B cell (primary cell): ENCODE measurements at places on chromosomes 3 and 15. TPM values are rescaled to one million over a fixed set of nuclear protein-coding genes. Genes with fewer than 3 reads are reported as not detected.

Gene CHRNA5
- 1.2 and 2.0 TPM in 2 replicates for total RNA-seq

Gene HDC
- not detected in 2 replicates for total RNA-seq

Gene SPATA12
- total RNA-seq, result not detected in 2 replicates

GRCh38 chr3:149152420-149152819 is 23.0 kb downstream of the HPS3 start:
- peaks cover 66% of the 10 kb centered on the region for H3K36me3 ChIP-seq
- DNase-seq, result no peak
- H3K4me3 ChIP-seq, result no peak overlapping the region
- H3K4me1 ChIP-seq, result peaks cover 20% of the 10 kb centered on the region
- no peaks in the 10 kb centered on the region for H3K27me3 ChIP-seq
- H3K27ac ChIP-seq, result no peak overlapping the region

- no peak overlapping the region for H3K4me3 ChIP-seq
- DNase-seq, result no peak
- H3K27ac ChIP-seq, result no peak overlapping the region
- H3K27me3 ChIP-seq, result no peaks in the 10 kb centered on the region
- no peaks in the 10 kb centered on the region for H3K4me1 ChIP-seq
Observed at GRCh38 chr15:91941871-91942658, 88.6 kb downstream of the SLCO3A1 start.
